ENCODE measurements at places on chromosomes 6 and 20.

- DNase-seq = no peak
Observed at GRCh38 chr6:109912118-109912517, 66.0 kb upstream of the GPR6 start.

DNA sequence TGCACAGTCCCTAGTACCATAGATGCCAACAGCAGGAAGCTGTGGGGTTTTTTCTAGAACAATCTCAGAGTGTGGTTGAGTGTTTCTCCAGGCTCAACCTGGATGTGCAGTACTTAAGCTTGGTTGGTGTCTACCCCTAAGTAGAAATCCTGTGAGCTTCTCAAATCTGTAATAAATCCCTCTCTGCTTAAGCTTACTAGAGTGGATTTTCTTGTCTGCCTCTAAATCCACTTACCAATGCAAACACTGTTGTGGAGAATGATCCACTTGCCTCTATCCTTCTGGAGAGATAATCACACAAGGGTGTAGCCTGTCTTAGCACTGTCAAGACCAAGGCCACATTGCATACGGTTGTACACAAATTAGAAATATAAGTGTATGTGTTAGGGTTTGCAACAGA lies 43.3 kb upstream of the CLIC5 start:
- no peak for DNase-seq

DNA sequence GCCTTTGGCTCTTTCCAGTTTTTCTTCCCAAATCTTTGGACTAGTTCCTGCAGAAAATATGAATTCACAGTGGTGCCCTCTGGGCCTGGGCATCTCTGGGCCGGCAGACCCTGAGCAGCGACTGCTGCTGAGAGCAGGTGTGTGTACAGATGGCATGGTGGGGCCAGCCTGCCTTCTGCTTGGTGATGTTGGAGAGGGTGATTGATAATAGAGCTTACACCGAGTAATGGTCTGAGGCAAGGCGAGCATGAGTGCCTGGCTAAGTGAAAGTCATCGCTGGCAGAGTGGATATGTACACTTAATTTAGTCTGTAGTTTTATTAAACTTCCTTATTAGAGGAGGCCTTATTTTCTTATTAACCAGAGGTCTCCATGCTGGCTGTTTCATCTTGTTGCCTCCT lies 156.9 kb downstream of the CDKAL1 start:
- DNase-seq = no peak

GRCh38 chr20:53535878-53536277 lies 57.8 kb downstream of the ZNF217 start:
- DNase-seq = no peak

DNA sequence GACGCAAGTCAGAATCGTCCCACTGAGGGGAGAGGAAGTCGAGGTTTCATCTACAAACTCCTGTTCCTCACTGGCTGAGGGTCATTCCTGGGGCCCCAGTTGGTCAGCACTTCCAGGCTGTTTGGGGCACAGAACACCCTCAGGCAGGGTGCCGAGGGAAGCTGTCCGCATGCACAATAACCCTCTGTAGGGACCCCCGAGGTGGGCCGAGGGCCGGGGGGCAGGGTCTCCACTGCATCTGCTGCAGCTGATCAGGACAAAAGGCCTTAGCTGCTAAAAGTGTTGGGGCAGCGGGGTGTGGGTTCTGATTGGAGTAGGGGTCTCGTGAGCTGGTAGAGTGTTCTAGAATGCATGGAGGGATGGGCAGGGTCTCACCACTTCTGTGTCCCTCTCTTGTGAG lies 125.1 kb downstream of the TOX2 start:
- no peak for DNase-seq

- DNase-seq = no peak
Observed at GRCh38 chr6:154513601-154514320, 3.3 kb upstream of the CNKSR3 start.

- no peak for DNase-seq
Observed at GRCh38 chr20:11182720-11183119, 508.9 kb upstream of the JAG1 start.

- no peak for DNase-seq
Observed at GRCh38 chr6:169930799-169931198, 179.4 kb downstream of the ERMARD start.

GRCh38 chr6:16804546-16805242 lies 43.4 kb upstream of the ATXN1 start:
- DNase-seq = no peak

DNA sequence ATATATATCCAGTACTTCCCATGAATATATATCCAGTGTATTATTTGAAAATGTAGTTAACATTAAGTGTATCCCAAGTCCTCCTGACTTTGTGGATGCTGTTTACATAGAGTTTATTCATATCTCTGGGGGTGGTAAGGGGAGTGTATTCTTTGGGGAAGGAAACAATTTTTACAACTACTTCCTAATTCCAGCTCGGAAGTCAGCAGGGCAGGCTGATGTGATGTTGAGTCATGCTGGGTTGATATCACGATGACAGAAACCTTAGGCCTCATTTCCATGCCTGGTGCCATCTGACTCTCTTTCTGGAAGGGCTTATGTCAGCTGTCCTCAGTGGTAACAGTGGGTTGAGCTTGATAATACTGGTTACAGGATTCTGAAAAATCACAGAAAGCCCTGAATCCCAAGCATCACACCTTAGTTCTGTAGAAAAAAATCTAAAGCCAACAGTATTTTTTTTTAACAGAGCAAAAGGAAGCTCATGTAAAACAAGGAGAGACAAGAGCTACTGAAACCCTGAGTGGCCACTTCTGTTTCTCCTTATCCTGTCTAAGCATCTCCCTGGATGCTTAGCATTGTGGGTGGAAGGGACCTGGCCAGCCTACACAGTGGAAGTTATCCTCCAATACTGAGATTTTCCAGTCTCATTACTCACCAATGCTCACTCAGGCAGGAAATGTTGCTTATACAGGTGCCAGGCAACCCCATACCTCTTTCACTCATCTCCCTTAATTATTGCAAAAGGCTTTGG lies 75.2 kb upstream of the IYD start:
- no peak for DNase-seq

- DNase-seq = peak; percentile 52
Observed at GRCh38 chr6:73309785-73310502, 44.1 kb downstream of the DPPA5 start.

DNA sequence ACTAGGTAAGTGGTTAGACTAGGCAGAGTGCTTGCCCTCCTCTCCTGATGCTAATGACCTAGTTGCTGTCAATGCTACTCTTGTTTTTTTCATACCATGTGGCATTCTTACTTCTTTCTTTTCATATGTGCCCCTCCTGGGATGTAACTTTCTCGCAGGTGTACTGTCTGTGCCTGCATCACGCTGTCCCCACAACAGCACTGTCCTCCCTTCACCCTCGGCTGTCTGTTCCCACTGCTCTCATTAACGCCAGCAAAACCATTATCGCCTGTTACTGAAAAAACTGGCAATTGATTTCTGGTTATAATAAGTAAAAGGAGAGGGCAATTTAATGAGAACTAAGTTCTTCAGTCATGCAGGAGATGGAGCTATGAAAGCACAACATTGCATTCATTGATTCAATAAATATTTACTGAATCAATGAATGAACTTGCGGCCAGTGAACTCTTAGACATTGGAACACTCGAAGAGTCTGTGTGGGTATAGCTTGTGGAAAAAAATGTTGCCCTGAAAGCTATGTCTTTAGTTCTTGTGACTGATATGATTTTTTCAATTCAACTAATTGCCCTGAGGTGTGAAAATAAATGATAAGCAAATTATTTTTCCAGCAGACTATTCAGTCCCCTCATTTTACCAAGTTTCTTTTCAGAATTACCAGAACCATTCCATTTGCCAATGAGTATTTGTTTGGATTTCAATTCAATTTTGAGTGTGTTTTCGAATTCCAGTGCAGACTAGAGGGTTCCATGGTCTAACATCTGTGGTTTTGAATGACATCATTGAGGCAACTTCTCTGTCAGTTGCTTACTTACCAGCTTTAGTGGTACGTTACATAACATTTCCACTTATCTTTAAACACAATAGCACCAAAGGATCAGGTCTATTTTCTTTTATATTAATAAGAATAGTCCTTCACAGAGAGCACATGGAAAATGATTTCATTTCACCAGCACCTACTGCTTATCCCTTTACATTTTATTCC lies 2.1 kb downstream of the SLC17A4 start:
- no peak for DNase-seq

- no peak for DNase-seq
Observed at GRCh38 chr6:111549168-111549567, 56.5 kb downstream of the TRAF3IP2 start.

GRCh38 chr6:37324131-37325033 lies 29.4 kb upstream of the RNF8 start:
- DNase-seq = no peak

- DNase-seq = no peak
Observed at GRCh38 chr20:22447447-22447778, 137.0 kb downstream of the FOXA2 start.

GRCh38 chr6:106451439-106451838 lies 90.9 kb downstream of the CRYBG1 start:
- no peak for DNase-seq

DNA sequence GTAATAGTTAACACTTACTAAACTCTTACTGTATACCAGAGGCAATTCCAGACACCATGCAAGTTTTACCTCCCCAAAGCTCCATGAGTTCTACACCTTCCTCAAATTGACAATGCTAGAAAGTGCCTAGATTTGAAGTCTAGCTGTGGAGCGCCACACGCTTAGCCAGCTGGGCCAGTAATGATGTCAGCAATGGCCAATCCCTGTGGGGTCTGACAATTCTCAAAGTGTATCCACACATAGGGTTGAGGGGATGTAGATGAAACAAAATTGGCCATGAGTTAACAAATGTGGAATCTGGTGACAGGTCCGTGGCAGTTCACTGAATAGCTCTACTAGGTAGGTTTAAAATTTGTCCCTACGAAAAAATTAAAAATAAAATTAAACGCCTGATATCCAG lies 1.3 kb downstream of the ZNF343 start:
- DNase-seq = no peak

GRCh38 chr6:56172144-56172543 lies 75.2 kb downstream of the COL21A1 start:
- no peak for DNase-seq

- DNase-seq = no peak
Observed at GRCh38 chr6:170423814-170424603, 117.5 kb downstream of the FAM120B start.

GRCh38 chr20:64099880-64100565 lies 7.3 kb downstream of the NPBWR2 start:
- DNase-seq = no peak

DNA sequence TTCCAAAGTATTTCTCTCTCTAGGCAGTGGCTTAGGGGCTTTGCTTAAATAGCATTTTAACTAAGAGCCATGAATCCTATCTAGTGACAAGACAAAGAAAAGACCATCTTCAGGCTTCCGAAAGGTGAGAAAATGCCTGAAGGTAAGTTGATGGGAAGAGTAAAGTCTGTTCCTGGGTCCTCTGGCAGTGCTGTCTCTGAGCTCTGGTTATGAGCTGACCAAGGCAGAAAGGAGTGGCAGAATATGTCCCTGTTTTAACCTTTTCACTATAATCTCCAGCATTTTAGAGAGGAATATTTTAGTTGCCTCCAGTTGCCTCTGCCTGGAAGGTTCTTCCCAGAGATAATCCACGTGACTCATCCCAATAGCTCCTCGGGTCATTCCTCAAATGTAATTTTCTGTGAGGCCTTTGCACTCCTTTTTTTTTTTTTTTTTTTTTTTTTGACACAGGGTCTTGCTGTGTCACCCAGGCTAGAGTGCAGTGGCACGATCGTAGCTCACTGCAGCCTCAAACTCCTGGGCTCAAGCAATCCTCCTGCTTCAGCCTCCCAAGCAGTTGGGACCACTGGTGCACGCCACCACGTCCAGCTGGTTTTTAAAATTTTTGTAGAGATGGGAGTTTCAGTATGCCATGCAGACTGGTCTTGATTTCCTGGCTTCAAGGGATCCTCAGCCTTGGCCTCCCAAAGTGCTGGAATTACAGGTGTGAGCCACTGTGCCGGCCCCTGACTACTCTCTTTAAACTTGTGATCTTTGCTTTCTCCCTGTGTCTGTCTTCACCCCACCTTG lies 3.7 kb upstream of the ARMH2 start:
- DNase-seq = no peak

- no peak for DNase-seq
Observed at GRCh38 chr6:3205913-3206312, 21.5 kb downstream of the TUBB2B start.

All from activated T-helper 2 cell treated with anti-CD3 and anti-CD28 coated beads, Interferon-gamma antibody, Interleukin-2, Interleukin-4, amounts not matched to agents 10 μg/mL and 5 μg/mL and 100 μg/mL, durations not matched to agents 14 hours and 24 hours and 36 hours (primary cell).